ENCODE measurements at places on chromosomes 5 and 9.

- DNase-seq, result no peak
Observed at GRCh38 chr9:76521244-76521681, 62.3 kb downstream of the GCNT1 start.

DNA sequence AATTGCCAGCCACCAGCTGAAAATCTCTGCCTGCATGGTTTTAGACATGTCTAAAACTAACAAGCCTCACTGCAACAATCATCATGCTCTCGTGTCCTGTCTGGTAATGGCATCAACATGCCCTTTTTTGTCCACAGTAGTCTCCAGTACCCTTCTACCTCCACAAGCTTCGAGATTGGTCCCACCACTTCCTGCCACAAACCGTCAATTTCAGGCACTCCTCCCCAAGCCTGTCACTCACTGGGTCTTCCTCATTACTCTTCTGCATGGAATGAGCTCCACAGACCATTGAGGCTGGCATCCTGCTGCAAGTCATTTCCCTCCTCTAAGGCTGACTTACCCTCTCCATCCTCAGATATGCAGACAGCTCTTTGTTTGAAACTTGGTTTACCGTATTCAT is 9.0 kb downstream of the LPAR1 start:
- no peak for DNase-seq

GRCh38 chr9:20642045-20642444 is 19.7 kb upstream of the MLLT3 start:
- DNase-seq, result no peak

DNA sequence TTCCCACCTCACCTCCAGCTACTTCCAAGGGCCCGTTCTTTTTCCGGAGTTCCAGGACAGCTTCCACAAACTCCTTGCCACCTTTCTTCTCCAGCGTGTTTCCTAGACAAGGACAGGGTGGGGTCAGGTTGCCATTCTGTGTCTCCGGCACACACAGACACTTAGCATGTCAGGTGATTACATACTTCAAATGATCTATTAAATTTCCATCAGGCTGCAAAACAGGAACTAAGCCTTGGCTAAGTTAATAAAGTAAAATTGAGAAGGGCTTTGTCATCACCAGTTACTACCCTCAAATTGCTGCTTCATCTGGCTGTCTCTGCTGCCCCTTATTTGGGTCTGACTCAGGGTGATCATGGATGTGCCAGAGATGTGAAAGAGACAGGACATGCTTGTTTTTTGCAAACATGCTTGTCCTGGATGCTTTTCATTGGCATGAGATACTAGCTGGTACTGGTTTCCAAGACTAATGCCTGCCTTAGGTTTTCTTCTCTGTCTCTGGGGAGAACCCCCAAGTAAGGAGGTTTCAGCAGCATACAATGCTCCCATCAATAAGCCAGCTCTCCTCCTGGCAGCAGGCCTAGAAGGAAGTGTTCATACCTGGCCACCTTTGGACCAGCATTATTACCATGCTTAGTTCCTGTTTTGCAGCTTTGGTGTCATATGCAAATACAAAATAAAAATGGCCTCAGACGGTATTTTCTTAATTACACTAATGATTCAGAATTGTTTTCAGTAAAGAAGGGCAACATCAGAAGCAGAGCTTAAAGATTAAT is 52.9 kb downstream of the MACROH2A1 start:
- no peak for DNase-seq

DNA sequence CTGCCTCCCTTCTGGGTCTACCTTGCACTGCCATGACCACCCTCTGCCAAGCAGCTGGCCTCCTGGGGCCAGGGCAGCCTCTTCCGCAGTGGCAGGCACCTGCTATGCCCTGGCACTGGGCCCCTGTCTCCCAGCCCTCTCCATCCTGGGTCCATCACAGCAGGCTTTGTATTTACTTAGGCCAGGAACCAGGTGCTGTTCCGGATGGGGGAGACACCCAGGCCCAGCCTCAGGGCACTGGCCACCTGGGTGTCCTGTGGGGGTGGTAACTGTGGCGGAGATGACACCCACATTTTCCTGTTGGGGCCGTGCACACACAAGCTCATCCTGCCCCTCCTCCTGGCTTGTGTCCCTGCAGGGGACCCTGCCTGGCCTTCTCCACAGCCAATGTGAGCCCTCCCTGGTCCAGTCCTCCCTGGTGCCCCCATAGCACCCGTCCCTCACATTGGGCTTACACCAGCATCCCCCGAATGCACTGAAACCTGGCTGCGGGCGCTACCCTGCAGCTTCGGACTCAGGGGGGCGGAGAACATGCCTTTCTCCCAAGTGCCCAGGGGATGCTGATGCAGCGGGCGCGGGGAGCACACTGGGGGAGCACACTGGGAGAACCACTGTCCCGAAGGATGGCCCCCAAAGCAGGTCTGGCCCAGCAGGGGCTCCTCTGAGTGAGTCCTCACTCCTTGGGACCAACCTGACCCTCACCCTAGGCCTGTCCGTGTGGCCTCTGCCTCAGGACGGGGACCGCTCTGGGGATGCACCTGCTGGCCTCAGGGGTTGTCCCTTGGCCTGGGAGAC is 17.9 kb downstream of the FAM163B start:
- DNase-seq, result no peak

- no peak for DNase-seq
Observed at GRCh38 chr5:6574537-6575245, 58.2 kb downstream of the NSUN2 start.

- no peak for DNase-seq
Observed at GRCh38 chr9:127635201-127635735, 23.2 kb downstream of the STXBP1 start.

DNA sequence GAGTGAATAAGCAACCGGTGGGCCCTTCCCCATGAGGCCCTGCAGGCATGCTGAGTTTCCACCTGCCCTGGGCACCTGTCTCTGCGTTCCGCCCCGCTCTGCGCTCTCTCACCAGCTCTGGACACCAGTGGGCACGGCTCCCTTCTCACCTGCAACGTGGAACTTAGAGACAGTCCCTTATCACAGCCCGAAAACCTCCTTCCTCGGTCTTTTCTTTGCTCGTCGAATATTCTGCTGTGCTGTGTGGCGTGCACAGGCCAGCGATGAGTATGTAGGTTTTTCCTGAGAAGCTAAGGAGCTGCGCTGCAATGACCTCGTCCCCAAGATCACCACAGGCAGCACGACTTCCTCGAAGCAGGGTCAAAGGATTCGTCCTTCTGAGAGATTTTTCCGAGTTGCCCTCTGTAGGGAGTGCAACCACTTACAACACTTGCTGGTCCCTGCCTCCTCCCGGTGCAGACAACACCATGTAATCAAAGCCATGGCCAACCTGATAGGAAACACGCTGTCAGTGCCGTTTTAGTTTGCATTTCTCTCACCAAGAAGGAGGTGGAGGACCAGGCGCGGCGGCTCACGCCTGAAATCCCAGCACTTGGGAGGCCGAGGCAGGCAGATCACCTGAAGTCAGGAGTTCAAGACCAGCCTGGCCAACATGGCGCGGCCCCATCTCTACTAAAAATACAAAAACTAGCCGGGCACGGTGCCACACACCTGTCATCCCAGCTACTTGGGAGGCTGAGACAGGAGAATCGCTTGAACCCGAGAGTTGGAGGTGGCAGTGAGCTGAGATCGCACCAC is 27.2 kb upstream of the NOTCH1 start:
- no peak for DNase-seq

DNA sequence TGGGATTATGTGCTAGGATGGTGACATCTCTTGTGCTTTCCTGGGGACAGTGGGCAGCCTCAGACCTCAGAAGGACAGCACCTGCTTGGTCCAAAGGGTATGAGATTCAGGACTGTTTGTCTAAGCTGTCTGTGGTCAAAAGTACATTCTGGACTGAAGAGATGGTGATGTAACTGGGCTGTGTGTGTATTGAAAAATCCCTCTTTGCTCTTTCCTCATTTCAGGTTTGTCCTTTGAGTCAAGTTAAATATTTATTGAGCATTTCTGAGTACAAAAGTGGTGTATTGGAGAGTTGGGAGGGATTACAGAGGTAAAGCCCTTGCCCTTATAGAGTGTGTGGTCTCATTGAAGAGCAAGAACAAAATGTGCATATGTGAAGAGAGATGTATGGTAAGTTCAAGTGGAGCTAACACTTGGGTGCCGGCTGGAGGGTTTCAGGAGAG is 46.7 kb downstream of the RCL1 start:
- no peak for DNase-seq

- no peak for DNase-seq
Observed at GRCh38 chr9:107208121-107208520, 75.0 kb upstream of the RAD23B start.

- no peak for DNase-seq
Observed at GRCh38 chr9:78236551-78236910, 656 bp downstream of the CEP78 start.

DNA sequence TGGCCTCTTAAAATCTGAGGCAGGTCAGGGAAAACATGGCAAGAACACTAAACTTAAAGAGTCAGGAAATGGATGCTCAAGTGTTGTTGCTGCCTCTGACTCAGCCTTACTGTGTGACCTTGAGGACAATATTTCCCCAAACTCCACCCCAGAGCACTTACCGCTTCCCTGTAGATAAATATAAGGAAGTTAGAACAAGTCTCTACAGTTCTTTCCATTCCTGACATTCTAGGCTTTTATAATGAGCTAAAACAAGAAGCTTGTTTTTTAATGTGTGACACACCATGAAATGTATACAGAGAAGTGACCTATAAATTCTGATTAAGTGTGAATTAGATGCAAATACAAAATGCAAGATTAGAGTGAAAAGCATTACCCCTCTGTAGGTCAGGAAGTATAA is 129.3 kb downstream of the GRIA1 start:
- DNase-seq, result no peak

- no peak for DNase-seq
Observed at GRCh38 chr9:132637351-132637750, 32.4 kb downstream of the DDX31 start.

- no peak for DNase-seq
Observed at GRCh38 chr5:136032564-136032963, 3.8 kb downstream of the TGFBI start.

DNA sequence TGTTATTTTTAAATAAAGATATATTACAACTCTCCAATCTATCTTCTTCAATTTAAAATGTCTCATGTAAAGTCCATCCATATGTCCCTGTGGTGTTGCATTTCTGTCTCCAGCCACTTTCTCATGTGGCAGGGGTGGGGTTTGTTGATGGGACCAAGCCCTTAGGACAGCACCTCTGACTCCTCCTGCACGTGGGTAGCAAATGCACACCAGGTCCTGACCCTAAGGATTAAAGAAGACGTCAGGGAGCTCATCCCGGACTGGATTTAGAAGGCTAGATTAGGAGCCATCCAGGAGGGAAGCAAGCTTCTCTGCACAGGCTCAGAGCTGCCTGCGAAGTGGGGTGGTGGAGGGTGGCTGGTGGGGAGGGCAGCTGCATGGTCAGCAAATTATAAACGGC is 38.9 kb upstream of the FAM120AOS start:
- no peak for DNase-seq

DNA sequence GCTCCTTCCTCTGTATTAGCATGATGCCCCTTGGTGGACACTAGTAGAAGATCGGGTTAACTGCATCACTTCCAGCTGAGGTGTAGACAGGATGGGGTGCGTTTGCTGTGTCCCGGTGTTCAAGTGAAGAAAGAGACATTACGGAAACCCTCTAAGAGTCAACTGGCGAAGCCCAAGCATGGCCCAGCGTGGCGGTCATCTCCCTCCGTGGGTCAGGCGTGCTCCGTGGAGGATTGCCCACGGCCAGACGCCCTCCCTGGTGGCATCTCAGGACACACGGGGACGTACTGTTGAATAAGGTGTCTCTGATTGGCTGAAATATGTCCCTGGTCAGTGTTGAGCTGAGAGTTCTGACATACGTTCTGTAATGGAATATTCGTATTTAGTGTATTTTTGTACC is 119.5 kb upstream of the CACNA1B start:
- DNase-seq, result no peak

GRCh38 chr5:129622531-129622930 is 125.4 kb upstream of the MINAR2 start:
- no peak for DNase-seq
